ENCODE measurements at places on chromosomes 12 and 14. TPM values are rescaled to one million over a fixed set of nuclear protein-coding genes. Genes with fewer than 3 reads are reported as not detected.

The PPP1R36 gene
- total RNA-seq = not detected

The ACOT6 gene
- total RNA-seq = not detected

The ASCL1 gene
- not detected for total RNA-seq

The TRHDE gene
- not detected for total RNA-seq

DNA sequence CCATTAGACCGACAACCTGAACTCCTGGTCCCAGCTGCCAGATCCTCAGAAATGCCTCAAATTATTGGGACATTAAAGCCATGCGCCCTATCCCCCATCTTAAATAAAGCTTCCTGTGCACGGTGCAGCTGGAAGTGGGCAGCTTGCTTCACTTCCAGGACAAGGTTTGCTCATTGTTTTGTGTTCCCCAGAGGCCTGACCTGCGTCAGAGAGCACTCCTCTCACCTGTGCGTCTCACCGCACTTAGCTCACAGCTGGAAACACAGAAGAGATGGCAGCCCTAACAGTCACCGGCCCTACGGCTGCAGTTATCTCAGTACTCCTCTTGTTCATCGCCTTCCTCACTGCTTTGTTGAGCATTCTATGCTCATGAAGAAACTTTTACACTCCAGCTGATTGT, 135.5 kb downstream of the ANO2 start:
- H3K4me1 ChIP-seq = no peaks in the 10 kb centered on the region
- H3K4me3 ChIP-seq = no peak overlapping the region
- no peak overlapping the region for H3K27ac ChIP-seq
- DNase-seq = no peak
- H3K27me3 ChIP-seq = peaks cover 30% of the 10 kb centered on the region

GRCh38 chr12:131882804-131883520, 11.5 kb upstream of the ULK1 start:
- peaks cover 6% of the 10 kb centered on the region for H3K27me3 ChIP-seq
- no peak for DNase-seq
- no peaks in the 10 kb centered on the region for H3K4me1 ChIP-seq
- no peak overlapping the region for H3K27ac ChIP-seq
- no peak overlapping the region for H3K4me3 ChIP-seq

GRCh38 chr12:75976113-75976512, 55.5 kb downstream of the PHLDA1 start:
- no peak for DNase-seq
- peak overlapping the region; percentile 60 for H3K4me3 ChIP-seq
- H3K27ac ChIP-seq = peak overlapping the region; percentile 96

DNA sequence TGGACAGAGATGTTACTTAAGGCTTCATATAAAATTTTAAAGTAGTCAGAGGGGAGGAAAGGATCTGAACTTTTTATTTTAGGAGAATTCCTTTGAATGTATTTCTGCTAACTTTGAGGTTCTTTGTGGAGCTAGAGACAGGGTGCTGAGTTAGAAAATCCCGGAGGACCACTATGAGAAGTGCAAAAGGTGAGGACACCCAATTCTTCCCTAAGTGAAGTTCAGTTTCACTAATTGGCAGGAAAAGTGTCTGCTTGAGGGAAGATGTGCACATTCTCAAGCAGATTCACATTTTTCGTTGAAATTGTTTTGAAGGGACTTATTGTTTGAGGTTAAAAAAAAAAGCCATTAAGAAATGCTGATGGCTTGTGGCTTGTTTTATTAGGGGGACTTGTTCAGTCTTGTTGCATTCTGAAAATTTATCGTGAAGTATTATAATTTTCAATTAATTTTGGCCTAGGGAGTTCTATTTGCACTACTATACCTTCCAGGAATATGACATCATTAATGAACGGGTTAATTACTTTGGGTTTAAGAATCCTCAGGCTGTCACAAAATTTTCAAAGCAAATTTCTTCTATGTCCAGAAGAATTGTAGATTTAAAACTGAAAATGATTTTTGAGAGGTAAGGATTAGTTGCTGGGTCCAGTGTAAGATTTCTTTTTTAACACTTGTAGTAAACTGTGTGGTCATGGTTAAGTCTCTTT, 1.8 kb downstream of the PCNX1 start:
- no peaks in the 10 kb centered on the region for H3K27me3 ChIP-seq
- H3K4me1 ChIP-seq = peaks cover 58% of the 10 kb centered on the region
- peak overlapping the region; percentile 95 for H3K27ac ChIP-seq
- H3K36me3 ChIP-seq = no peaks in the 10 kb centered on the region
- DNase-seq = no peak

GRCh38 chr12:24530689-24531088, 418.2 kb downstream of the BCAT1 start:
- H3K4me1 ChIP-seq = no peaks in the 10 kb centered on the region
- peaks cover 2% of the 10 kb centered on the region for H3K27me3 ChIP-seq
- no peak overlapping the region for H3K27ac ChIP-seq

- H3K27ac ChIP-seq = no peak overlapping the region
- H3K27me3 ChIP-seq = no peaks in the 10 kb centered on the region
- H3K4me3 ChIP-seq = no peak overlapping the region
- H3K4me1 ChIP-seq = no peaks in the 10 kb centered on the region
- DNase-seq = peak; percentile 54
Observed at GRCh38 chr12:34404377-34405285, 382.3 kb downstream of the ALG10 start.

- no peak overlapping the region for H3K27ac ChIP-seq
- H3K4me3 ChIP-seq = no peak overlapping the region
- peaks cover 13% of the 10 kb centered on the region for H3K27me3 ChIP-seq
Observed at GRCh38 chr12:56930241-56930640, 4.0 kb downstream of the SDR9C7 start.

- H3K4me3 ChIP-seq = no peak overlapping the region
- no peaks in the 10 kb centered on the region for H3K4me1 ChIP-seq
- H3K36me3 ChIP-seq = no peaks in the 10 kb centered on the region
Observed at GRCh38 chr12:29455087-29455486, 42.4 kb downstream of the OVCH1 start.

GRCh38 chr12:5384015-5384414, 47.9 kb upstream of the NTF3 start:
- DNase-seq = no peak
- H3K4me1 ChIP-seq = no peaks in the 10 kb centered on the region
- H3K36me3 ChIP-seq = no peaks in the 10 kb centered on the region

GRCh38 chr14:101186544-101186943, 283.0 kb upstream of the RTL1 start:
- no peak overlapping the region for H3K4me3 ChIP-seq
- DNase-seq = no peak
- no peaks in the 10 kb centered on the region for H3K4me1 ChIP-seq
- H3K27me3 ChIP-seq = peaks cover 9% of the 10 kb centered on the region
- no peaks in the 10 kb centered on the region for H3K36me3 ChIP-seq

DNA sequence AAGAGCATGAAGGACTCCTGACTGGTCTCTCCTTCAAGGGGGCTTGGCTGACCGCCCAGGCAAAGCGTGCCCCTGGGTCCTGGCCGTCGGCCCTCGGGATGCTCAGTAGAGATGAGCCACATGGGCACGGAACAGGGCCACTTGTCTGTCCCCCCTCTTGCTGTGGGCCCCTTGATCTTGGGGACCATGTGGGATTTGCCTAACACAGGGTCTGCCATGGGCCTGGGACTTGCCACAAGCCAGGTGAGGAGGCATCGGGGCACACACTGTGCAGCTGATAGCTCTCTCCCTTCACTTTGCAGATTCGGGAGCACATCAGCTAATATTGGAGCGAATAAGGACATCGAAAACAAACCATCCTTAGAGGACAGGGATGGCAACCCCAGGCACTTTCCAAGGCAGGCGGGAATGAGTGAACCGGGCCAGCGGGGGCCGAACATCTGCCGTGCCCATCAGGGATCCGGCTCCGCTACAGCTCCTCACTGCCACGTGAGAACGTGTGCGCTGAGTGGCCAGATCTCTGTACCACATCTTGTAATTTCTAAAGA, 88.1 kb downstream of the PIWIL1 start:
- H3K4me3 ChIP-seq = no peak overlapping the region
- H3K27me3 ChIP-seq = no peaks in the 10 kb centered on the region
- no peaks in the 10 kb centered on the region for H3K4me1 ChIP-seq
- H3K36me3 ChIP-seq = no peaks in the 10 kb centered on the region

- no peak overlapping the region for H3K4me3 ChIP-seq
- DNase-seq = no peak
- peaks cover 19% of the 10 kb centered on the region for H3K4me1 ChIP-seq
- H3K36me3 ChIP-seq = peaks cover 6% of the 10 kb centered on the region
- H3K27ac ChIP-seq = peak overlapping the region; percentile 81
Observed at GRCh38 chr14:89667983-89668382, 250.9 kb upstream of the FOXN3 start.

DNA sequence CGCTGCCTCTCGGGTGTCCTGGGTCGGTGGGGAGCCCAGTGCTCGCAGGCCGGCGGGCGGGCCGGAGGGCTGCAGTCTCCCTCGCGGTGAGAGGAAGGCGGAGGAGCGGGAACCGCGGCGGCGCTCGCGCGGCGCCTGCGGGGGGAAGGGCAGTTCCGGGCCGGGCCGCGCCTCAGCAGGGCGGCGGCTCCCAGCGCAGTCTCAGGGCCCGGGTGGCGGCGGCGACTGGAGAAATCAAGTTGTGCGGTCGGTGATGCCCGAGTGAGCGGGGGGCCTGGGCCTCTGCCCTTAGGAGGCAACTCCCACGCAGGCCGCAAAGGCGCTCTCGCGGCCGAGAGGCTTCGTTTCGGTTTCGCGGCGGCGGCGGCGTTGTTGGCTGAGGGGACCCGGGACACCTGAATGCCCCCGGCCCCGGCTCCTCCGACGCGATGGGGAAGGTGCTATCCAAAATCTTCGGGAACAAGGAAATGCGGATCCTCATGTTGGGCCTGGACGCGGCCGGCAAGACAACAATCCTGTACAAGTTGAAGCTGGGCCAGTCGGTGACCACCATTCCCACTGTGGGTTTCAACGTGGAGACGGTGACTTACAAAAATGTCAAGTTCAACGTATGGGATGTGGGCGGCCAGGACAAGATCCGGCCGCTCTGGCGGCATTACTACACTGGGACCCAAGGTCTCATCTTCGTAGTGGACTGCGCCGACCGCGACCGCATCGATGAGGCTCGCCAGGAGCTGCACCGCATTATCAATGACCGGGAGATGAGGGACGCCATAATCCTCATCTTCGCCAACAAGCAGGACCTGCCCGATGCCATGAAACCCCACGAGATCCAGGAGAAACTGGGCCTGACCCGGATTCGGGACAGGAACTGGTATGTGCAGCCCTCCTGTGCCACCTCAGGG, 679 bp downstream of the ARF6 start:
- H3K27ac ChIP-seq = peak overlapping the region; percentile 97
- H3K4me3 ChIP-seq = peak overlapping the region; percentile 99
- peak; percentile 93 for DNase-seq
- H3K4me1 ChIP-seq = peaks cover 32% of the 10 kb centered on the region
- H3K36me3 ChIP-seq = peaks cover 54% of the 10 kb centered on the region
- no peaks in the 10 kb centered on the region for H3K27me3 ChIP-seq

GRCh38 chr12:76627346-76628135, 68.0 kb upstream of the OSBPL8 start:
- H3K27ac ChIP-seq = no peak overlapping the region
- no peaks in the 10 kb centered on the region for H3K27me3 ChIP-seq
- H3K4me3 ChIP-seq = no peak overlapping the region
- DNase-seq = no peak
- H3K4me1 ChIP-seq = no peaks in the 10 kb centered on the region

DNA sequence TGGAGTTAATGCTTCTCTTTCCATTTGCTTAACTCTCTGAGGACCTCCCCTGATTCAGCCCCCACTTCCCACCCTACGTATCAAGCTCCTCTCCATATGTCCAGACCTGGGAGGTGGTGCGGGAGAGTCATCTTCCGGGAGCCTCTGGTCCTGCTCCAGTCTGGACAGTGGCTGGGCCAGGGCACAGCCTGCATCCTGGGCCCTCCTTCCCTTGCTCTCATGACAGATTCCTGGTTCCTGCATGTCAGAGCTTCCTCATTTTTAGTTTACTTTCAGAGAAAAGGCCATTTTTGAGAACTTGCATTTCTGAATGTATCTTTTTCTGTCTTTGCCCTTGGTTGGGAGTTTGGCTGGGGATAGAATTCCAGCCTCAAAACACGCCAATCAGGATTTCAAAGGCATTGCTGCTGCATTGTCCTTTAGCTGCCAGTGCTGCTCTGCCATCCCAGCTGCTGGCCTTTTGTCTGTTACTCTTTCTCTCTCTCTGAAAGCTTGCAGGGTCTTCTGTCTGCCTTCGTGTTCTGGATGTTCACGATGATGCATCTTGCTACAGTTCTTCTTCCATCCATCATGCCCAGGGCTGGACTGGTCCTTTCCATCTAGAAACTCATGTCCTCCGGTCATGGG, 54.7 kb downstream of the SLC6A12 start:
- no peaks in the 10 kb centered on the region for H3K36me3 ChIP-seq
- no peaks in the 10 kb centered on the region for H3K27me3 ChIP-seq
- no peak for DNase-seq
- no peaks in the 10 kb centered on the region for H3K4me1 ChIP-seq
- H3K4me3 ChIP-seq = no peak overlapping the region
- H3K27ac ChIP-seq = no peak overlapping the region

DNA sequence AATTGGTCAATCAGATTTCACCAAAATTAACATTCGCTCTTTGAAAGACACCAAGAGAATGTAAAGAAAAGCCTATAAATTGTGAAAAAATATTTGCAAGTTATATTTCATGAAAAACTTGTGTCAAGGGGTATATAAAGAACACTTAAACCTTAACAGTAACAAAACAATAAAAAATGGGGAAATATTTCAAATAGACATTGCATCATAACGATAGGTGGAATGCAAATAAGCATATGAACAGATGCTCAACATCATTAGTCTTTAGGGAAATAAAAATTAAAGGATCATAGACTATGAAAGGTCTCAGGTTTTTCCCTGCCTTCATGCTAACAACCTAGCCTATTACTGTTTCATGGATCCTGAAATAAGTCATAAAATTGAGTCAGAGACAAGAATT, 64.3 kb downstream of the COCH start:
- no peaks in the 10 kb centered on the region for H3K27me3 ChIP-seq
- H3K4me3 ChIP-seq = no peak overlapping the region
- H3K27ac ChIP-seq = no peak overlapping the region

GRCh38 chr14:60655119-60655897, 6.0 kb upstream of the SIX1 start:
- H3K27me3 ChIP-seq = peaks cover 79% of the 10 kb centered on the region
- peaks cover 5% of the 10 kb centered on the region for H3K36me3 ChIP-seq
- DNase-seq = no peak
- no peak overlapping the region for H3K27ac ChIP-seq

All from natural killer cell treated with Interleukin-12 subunit alpha and Interleukin-12 subunit beta and Interleukin-15 and Interleukin-18, amount 100 ng/mL, for 72 hours (primary cell).